Cortex of kidney (tissue), 1 donor: ENCODE measurements at places on chromosomes 4 and X.

GRCh38 chr4:55444827-55445226 is 49.1 kb downstream of the TMEM165 start:
- no peak for DNase-seq

- DNase-seq = no peak
Observed at GRCh38 chrX:106932960-106933537, 12.8 kb downstream of the CLDN2 start.

- DNase-seq = no peak
Observed at GRCh38 chr4:143773998-143774895, 73.8 kb upstream of the FREM3 start.

DNA sequence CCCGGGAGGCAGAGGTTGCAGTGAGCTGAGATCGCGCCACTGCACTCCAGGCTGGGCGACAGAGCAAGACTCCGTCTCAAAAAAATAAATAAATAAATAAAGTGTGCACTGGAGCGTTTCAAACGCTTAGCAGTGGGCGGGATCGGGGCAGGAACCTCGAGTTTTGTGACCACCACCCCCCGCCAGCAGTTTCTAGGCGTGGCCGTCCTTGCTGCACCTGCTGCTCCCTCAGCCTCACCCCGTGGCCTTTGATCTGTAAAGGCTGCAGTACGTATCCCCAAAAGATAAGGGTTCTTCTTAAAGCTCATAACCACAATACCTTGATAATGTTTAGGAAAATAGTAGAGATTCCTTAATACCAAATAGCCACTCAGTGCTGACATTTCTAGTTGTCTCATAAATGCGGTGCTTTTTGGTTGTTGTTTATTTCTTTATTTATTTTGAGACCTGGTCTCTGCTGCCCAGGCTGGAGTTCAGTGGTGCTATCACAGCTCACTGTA is 33.2 kb downstream of the PCGF3 start:
- no peak for DNase-seq

DNA sequence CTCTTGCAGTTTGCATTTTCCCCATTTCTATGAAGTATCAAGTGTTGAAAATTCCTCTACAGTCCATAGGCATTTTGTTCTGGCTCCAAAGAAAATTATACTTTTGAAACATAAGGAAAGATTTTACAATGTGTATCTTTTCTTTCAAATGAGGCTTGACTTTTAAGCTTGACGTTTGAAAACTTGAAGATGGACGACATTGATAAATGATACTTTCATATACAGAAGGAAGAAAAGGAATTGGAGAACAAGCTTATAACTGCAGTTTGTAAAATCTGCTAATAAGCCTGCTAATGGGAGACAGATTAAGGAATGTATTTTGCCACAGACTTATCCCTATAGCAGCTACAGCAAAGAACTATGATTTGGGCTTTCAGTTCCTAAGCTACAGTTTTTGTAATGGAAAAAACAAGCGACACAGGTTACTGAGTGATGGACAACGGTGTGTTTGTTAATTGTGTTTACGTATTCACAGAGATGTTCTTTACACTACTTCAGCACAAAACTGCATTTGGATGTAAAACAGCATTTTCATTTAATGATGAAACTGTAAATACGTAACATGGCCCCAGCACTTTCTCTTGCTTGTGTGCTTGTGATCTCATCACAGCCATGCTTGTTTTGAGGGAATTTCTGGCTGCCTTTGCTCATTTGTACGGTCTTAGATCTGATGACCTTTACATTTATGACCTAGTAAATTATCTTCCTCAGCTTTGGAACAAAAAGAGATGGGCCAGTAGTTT is 83.2 kb upstream of the FAT1 start:
- DNase-seq = no peak

DNA sequence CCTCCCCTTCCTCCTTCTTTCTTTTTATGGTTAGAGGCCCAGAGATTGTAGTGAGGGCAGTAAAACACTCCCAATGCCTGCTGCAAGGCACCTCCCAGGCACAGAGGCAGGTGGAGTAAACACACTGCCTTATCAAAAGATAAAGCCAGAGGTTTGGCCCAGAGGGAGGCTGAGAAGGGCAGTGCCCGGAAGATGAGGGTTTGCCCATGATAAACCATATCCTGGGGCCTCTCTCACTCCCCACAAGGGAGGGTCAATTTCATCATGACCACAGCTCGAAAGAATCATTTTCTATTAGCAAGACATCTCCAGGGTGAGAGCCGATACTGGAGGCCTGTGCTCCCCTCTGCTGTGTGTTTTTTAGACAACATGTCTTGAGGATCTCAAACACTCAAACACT is 98.5 kb upstream of the FAM9C start:
- DNase-seq = no peak

DNA sequence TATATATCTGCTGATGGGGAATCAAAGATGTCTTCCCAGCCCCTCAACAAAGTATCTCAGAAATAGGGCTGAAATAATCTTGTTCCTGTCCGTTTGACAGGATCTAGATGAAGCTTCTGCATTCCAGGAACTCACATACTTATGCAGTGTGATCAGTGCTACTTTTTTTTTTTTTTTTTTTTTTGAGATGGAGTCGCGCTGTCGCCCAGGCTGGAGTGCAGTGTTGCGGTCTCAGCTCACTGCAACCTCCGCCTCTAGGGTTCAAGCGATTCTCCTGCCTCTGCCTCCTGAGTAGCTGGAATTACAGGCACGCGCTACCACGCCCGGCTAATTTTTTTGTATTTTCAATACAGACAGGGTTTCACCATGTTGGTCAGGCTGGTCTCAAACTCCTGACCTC is 36.4 kb downstream of the DHX15 start:
- DNase-seq = no peak

- no peak for DNase-seq
Observed at GRCh38 chrX:72105436-72105835, 26.3 kb downstream of the RTL5 start.

GRCh38 chrX:120761810-120762209 is 113.9 kb downstream of the CT47B1 start:
- no peak for DNase-seq

DNA sequence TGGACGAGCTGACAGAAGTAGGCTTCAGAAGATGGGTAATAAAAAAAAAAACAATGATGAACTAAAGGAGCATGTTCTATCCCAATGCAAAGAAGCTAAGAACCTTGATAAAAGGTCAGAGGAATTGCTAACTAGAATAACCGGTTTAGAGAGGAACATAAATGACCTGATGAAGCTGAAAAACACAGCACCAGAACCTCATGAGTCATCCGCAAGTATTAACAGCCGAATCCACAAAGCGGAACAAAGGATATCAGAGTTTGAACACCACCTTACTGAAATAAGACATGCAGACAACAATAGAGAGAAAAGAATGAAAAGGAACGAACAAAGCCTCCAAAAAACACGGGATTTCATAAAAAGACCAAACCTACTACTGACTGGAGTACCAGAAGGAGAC is 10.5 kb downstream of the NELFA start:
- DNase-seq = no peak

GRCh38 chrX:73834219-73834618 is 271.2 kb downstream of the CHIC1 start:
- DNase-seq = no peak

DNA sequence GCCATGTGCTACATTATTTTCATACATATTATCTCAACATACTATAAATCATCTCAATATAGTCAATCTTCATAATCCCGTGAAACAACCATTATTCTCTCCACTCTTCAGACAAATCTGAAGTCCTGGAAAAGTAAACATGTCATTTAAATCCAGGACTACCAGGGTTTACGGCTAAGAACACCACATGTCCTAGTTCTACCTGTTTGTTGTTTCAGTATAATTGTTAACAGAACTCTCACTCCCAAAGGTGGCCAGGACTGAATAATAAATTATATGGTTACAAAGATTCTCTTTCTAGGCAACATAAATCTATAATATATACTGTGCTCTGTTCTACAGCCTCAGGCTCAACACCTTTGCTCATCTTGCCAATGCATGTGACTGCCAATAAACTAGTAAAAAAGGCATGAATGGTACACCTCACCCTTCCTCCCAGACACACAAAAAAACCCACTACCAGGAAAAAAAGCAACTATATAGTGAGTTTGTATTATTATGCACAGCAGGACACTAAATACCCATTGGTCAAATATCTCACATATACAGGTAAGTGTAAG is 20.1 kb downstream of the EIF4E start:
- no peak for DNase-seq

GRCh38 chr4:148514041-148514440 is 71.8 kb upstream of the NR3C2 start:
- DNase-seq = no peak

- no peak for DNase-seq
Observed at GRCh38 chr4:148196164-148196563, 246.1 kb downstream of the NR3C2 start.

GRCh38 chrX:2831471-2832228 is 2.9 kb downstream of the GYG2 start:
- no peak for DNase-seq

GRCh38 chr4:167955006-167955405 is 137.3 kb upstream of the ANXA10 start:
- no peak for DNase-seq

DNA sequence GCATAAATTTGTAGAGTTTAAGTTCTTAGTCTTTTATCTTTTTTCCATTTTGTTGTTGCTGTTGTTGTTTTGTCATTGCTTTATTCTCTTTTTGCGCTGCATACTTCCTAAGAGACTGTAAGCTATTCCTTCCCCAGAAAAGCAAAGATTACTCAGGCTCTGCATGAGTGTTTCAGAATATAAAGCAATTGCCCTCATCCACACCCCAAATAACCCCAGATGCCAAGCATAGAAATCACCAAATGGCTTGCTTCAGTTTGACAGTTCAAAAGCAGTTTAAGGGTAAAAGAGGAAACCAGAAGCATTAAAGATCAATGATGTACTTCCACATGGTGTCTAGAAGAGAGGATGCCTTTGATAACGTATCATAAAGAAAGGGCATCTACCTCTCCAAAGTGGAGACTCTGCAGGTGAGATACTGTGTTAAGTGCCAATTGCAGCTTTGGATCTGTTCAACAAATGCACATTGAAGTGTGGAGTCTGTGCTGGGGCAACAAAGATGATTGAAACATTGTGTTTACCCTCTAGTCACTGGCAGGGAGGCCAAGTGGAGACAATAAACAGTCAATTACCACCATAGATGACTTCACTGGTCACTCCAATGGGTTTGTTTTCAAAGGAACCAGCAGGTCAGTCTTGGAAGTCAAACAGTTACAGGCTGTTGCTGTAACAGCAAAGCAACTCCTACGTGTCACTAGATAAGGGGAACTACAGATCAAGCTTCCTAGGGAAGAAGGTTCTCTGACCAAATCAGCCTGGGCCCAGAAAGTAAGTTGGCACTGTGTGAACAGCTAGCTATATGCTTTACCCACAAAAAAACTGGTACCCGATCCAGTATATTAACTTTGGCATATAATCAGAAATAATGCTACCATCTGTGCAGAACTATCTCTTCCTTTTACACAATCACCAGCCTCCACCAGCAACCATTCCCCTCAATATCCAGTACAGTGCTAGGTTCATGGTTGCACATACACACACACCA is 40.6 kb upstream of the IL21 start:
- DNase-seq = no peak

- no peak for DNase-seq
Observed at GRCh38 chr4:15202481-15202880, 200.2 kb downstream of the CPEB2 start.
